Neural progenitor cell (in vitro differentiated cells): ENCODE measurements at places on chromosomes 7 and 10.

DNA sequence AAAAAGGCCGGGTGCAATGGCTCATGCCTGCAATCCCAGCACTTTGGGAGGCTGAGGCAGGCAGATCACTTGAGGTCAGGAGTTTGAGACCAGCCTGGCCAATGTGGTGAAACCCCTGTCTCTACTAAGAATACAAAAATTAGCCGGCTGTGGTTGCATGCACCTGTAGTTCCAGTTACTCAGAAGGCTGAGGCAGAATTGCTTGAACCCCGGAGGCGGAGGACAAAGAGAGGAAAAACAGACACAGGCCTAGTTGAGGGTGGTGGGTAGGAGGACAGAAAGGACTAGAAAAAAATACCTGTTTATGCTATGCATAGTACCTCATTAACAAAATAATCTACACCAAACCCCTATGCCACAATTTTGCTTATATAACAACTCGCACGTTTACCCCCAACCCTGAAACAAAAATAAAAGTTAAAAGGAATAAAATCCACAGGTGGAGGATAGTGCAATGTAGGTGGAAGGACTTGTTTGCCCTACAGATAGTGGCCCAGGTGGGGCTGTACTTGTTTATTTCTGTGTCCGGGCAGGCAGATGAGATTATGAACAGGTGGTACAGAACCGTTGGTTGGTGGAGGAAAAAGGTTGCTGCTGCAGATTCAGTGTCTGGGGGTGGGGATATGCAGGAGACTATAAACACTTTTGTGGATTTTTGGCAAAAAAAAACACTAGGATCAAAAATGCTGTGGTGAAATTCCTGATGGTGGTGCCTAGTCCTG, 5.1 kb downstream of the ZNF680 start:
- no peak for DNase-seq

DNA sequence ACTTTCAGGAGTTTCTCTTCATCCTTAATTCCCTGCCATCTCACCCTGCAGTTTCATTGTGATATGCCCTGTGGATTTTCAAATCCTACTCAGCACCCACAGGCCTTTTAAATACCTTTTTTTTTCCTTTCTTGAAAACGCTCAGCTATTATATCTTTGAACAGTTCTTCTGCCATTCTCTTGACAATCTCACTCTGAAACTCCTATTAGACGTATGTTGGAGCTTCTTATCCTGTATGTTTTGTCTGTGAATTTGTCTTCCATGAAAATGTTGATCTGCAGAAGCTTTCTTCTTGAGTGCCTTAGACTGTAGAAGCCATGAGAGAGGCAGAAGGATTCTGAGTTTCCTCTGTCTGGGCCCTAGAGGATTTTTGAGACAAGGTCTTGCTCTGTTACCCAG, 18.9 kb upstream of the YAE1 start:
- DNase-seq, result peak; percentile 17

- no peak for DNase-seq
These were observed 42.9 kb downstream of the ELFN1 start for GRCh38 chr7:1712907-1713501.

- DNase-seq, result no peak
These were observed 1.8 kb upstream of the INTS1 start for GRCh38 chr7:1505731-1506550.

- DNase-seq, result no peak
These were observed 41.6 kb downstream of the CALML5 start for GRCh38 chr10:5457741-5458140.

DNA sequence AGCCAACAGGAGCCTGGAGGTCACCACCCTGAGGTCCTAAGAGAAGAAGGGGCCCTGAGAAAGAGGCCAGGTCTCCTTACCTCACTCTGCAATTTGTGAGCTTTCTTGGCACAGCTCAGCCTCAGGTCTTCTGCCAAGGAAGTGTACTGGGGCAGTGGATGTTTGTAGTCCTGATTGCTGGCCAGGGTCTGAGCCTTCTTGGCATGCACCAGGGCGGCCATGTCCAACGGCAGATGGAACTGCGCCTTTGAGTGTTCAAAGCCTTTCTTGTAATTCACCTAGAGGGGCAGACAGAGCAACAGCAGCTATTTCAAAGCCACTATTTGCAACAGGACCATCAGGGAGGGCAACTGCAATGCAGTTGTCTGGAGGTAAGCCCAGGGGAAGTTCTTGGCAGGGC, 51.7 kb downstream of the NRAP start:
- DNase-seq, result no peak

- DNase-seq, result no peak
These were observed 31.5 kb upstream of the PPP2R2D start for GRCh38 chr10:131869344-131869743.

DNA sequence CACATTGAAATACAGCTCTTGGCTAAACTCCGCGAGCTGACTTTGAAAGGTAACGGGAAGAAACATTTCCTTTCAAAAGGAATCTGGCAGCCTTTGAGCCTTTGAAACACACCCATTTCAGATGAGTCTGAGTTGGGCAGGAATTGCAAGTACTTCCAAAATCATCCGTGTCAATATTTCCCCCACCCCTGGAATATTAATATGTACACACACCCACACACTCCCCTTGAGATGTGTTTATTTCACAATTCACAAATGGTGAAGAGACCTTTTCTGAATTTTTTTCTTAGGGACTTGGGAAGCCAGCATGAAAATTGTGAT, 438.7 kb upstream of the NRP1 start:
- DNase-seq, result no peak

DNA sequence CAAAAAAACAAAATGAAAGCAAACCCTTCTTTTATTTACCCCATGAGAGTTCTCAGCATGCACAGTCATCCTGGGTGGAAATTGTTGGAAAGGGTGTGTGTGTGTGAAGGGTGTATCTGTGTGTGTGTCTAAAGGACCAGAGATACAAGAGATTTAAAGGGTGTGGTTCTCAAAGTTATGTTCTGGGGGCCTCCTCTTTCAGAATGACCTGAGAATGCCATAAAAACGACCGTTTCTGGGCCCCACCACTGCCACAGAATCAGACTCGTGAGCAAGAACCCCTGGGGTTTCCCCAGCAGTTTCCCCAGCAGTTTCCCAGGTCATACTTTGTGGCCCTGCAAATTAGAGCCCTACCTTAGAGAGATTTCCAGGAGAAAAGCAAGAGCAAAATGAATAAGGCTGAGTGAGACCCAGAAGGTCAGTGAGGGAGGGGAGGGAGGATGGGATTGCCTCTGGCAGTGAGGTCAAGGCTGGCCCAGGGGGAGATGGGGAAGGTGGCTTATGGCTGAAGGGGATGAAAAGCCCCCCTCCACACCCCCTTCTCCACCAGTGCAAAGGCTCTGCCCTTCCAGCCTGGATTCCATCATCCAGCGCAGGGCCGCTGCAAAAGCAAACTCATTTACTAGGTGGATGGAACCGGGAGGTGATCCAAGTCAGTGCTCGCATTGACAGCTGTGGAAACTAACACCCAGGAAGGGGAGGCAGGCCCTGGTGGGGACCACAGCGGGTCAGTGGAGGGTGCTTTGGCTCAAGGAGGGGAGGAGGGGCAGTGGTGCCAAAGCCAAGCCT, 10.2 kb downstream of the PYROXD2 start:
- DNase-seq, result no peak

GRCh38 chr7:69674701-69675182, 76.5 kb downstream of the AUTS2 start:
- no peak for DNase-seq

DNA sequence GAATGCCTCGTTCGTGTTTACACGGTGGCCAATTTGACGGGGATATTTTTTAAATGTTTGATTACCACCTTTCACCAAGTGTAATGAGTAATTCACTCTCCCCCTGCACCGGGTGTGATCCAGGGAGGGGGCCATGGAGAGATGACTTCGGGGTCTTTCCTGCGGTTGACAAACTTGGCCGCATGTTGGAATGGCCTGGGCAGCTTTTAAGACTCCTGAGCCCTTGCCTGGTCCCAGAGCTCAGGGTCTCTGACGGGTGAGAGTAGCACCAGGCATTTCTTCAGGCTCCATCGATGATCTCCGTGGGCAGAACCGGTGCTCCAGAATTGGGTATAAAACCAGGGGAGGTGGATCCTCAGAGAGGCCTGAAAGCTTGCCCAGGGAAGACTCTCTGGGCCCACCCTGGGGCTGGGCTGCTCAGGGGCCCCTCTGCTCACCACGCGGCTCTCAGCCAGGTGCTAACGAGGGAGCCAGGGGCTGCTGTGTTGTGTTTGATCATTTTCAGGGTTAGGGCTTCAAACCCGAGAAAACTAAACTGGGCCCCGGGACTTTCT, 882 bp downstream of the ZNF282 start:
- peak; percentile 28 for DNase-seq

- no peak for DNase-seq
These were observed 25.4 kb downstream of the INSIG1 start for GRCh38 chr7:155323001-155323638.

DNA sequence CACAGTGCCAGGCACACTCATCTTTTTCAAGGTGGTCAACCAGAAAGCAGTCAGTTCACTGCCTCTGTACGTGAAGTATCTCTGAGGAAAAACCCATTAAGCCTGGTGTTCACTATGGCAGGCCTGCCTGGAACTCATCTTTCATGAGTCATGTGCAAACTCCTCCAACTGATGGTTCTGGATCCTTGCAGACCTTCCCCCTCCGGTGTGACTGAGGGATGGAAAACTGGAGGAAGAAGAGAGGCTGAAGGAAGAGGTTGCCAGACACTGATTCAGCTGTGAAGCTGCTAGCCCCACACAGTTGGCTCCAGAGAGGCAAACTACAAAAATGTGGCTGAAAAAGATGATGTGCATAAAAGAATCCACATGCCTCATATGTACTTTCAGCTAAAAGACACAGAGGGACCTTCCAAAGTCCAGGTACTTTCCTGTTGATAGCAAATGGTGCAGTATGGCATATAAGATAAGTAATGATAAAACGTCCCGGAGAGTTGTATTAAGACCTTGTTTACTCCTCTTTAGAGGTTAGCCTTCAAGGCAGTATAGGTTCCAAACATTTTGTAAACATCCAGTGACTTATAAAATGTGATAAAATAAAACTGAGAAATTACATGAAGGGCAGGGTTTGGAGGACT, 2.7 kb downstream of the CYP3A5 start:
- DNase-seq, result no peak

- DNase-seq, result no peak
These were observed 33.5 kb upstream of the TTYH3 start for GRCh38 chr7:2598154-2598823.

- DNase-seq, result no peak
These were observed 40.9 kb upstream of the PLXDC2 start for GRCh38 chr10:19775296-19775695.

GRCh38 chr7:149070372-149071125, 20.0 kb downstream of the ZNF786 start:
- no peak for DNase-seq

DNA sequence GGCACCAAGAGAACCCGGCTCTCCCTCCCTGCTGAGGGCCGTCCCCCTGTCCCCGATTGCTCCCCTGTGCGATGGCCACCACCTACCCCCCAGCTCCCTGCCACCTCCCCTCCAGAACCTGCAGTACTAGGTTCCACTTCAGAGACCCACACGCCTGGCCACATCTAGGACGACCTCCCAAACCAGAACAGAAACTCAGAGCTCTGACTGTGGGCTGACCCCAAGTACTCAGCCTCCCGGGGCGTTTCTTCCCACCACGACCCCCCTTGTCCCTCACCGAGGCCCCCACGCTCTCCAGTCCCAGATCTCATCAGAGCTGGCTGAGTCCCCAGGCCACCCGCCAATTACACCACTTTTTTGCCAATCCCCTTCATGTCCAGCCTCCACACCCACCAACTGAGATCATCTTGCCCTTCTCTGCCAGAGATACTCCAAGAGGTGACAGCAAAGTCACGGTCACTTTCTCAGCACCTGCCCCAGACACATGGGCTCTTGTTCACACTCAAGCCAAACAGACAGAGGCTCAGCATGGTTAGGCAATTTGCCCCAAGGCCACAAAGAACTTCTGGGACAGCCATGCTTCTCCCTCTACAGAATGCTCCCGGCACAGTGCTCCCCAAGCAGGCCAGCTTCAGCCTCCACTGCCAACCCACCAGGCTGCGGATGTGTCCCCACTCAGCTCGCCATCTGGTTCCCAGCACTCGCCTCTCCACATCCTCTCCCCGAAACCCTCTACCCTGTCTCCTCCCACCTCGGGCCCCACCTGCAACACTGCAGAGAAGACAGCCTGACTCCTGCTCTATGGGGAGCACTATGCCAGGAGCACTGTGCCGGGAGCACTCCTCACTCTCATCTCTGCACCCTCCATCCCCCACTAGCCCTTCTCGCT, 4.7 kb downstream of the TMEM120A start:
- no peak for DNase-seq

DNA sequence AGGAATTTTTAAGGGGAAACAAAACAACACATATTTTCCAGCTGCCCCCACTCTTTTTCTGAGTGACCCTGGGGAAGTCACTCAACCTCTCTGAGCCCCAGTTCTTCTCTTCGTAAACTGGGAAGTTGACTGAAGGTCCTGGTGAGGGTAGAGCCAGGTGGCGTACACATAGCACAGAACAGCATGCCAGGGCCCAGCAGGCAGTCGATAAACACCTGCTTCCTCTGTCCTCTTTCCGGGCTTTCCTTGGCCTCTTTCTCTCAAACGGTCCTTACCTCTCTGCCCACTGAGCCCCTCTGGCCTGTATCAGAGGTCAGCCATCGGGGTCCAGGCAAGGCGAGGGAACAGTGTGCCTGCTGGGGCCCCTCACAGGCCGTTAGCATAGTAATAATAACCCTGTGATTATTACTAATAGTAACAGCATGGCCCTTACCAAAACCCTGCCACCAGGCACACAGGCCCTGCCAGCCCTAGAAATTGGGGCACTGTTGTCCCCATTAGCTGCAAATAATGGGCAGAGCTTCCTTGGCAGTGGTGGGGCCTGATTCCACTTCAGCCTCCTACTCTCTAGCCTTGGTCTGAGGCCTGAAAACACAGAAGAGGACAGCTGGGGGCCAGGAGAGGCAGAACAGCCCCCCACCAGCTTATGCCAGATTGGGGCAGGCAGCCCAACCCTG, 37.3 kb upstream of the SLC29A3 start:
- no peak for DNase-seq

- peak; percentile 71 for DNase-seq
These were observed 100.4 kb upstream of the MACROH2A2 start for GRCh38 chr10:69952069-69952800.

DNA sequence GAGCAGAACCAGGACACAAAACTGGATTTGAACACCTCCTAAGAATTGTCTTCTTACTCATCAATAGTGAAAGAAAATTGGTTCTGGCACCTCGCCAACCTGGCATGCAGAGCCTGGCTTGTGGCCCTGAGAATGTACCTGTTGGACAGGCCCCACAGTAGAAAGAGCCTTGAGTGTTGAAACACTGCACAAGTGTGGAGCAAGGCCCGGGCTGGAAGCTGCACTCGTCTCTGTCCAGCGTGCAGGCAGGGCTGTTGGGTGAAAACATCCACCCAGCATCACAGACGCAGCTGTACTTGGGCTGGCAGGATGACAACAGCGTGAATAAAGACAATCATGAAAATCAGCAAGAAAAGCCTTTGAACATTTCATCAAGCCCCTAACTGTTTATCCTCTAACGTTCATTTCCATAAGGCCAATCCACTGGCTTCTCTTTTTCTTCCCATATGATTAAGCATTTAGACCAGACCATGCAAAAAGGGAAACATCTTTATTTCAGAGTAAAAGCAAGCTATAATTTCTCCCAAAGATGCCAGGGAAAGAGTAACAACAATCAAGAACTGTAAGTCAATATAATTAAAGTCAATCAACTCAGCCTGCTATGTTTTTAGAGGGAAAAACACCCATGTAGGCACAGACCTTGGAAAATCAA, 15.6 kb downstream of the CUBN start:
- no peak for DNase-seq
